ENCODE measurements at places on chromosomes 7 and 10.

GRCh38 chr7:100369105-100369504 is 4.2 kb upstream of the PILRA start:
- DNase-seq: no peak

GRCh38 chr7:47342296-47343060 is 239.4 kb downstream of the TNS3 start:
- DNase-seq: no peak

DNA sequence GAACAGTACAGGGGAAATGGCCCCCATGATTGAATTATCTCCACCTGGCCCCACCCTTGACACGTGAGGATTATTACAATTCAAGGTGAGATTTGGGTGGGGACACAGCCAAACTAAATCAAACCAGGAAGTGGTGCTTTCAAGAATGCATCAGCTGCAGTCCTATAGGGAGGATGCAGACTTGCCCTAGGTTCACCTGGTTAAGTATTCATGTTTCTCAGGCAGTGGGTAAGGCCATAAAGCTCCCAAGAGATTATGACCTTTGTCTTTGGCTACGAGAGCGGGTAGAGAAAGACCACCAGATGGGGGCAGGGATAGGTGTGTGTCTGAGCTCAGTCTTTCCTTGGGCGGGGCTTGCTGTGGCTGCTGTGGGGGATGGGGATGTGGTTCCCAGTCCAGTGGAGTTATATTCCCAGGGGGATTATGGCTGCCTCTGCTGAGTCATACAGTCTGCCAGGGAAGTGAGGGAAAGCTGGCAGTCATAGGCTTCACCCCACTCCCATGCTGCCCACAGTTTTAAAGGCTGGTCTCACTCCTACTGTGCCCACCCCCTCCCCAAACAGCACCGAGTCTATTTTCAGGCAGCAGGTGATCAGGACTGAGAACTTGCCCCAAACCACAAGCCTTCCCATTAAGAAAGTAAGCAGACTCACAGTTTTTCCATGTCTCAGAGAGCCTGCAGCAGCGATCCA is 8.4 kb upstream of the R3HCC1L start:
- DNase-seq: no peak

DNA sequence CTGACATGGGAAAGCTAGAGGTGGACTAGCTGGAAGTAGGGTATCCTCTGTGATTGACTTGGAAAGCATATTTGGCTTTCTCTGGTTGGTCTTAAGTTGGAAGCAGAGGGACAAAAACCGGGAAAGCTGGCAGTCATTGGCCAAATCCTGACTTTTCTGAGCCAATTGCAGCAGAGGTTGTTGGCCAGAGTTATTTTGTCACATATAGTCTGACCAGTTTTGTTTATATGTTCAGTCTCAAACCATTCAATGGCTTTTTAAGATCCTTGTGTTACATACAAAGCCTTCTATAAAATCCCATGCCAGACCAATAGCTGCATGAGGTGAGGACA is 6.3 kb downstream of the CFAP69 start:
- DNase-seq: no peak

GRCh38 chr7:43531700-43532099 is 51.2 kb upstream of the STK17A start:
- DNase-seq: no peak

- peak; percentile 47 for DNase-seq
Observed at GRCh38 chr7:146701166-146701565, 584.6 kb downstream of the CNTNAP2 start.

DNA sequence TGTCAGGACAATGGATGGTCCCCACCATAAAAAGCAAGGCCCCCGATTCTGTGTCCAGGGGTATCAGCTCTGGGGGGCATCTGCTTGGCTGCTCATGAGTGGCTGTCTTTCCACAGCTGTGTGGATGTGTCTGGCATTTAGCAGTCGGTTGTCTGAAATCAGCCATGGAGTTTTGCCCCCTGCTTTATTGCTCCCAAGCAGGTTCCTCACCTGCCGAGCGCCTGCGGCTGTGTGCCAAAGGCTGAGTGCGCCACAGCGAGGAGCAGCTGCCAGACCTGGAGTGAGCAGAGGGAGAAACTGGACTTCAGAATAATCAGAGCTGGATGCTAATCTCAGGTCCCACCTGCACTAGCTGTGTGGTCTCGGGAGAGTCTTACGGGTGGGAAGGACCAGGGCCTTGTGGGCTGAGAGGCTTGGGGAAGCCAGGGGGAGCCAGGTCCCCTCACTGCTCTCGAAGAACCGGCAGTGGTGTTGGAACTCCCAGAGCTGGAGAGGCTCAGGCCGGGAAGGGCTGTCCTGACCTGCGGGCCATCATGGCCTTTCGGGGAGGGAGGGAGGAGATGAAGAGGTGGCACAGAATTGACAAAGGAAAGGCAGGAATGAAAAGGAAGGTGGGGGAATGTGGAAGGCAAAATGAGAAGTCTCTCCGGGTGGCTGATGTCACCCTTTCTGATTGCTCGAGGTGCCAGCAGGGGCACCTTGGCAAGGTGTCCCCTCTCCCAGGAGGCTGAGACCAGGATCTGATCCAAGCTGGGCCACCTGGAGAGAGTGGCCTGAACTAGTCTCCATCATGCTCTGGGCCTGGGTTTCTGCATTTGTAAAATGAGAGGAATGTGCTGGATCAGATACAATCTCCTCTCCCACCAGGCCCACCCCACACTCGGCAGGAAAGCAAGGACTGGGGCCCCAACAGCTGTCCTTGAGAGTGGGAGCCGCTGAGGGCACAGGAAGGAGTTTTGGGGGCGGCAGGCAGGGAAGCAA is 30.2 kb upstream of the LEP start:
- no peak for DNase-seq

DNA sequence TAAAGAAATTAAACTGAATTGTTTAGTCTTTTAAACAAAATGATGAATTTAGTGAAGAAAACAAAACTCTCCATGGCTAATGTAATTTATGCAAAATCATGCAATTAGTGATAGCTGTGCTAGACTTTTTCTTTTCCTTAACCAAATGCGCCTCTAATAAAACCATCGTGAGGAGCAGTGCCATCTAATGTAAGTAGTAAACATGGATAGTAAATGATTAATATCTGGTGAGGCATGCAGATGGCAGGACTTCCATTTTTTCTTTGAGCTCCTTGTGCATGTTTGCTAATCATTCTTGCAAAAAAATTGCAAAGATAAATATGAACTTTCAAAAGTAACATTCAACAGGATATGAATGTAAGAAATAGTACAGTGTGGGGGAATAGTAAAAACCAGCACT is 2.3 kb downstream of the INSYN2A start:
- no peak for DNase-seq

DNA sequence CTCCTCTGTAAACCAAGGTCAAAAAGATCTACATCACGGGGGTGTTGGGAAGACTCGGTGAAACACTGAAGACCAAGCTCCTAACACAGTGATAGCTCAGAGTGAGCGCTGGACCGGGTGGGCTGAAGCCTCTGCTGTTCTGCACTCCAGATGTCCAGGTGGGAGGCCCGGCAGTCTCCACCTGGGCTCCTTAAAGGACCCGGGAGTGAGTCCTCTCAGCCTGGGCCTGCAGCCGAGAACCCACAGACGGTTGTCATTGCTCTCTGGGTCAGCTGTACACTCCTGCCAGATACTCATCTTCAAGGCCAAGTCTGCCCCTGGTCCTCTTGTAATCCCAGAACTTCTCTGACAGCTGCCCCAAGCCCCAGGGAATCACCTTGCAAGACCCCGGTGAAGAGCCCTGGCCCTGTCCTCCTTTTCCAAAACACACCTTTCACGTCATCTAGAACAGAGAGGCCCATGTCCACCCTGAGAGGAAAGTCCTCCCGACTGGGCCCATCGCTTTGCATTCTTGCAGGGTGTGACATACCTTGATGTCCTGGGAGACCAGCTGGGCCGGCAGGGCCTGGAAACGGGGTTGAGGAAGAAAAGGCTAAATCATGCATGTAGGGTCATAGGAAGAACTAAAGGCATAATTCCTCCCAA is 43.7 kb downstream of the COL17A1 start:
- no peak for DNase-seq

GRCh38 chr7:18387191-18387735 is 108.3 kb upstream of the HDAC9 start:
- no peak for DNase-seq

DNA sequence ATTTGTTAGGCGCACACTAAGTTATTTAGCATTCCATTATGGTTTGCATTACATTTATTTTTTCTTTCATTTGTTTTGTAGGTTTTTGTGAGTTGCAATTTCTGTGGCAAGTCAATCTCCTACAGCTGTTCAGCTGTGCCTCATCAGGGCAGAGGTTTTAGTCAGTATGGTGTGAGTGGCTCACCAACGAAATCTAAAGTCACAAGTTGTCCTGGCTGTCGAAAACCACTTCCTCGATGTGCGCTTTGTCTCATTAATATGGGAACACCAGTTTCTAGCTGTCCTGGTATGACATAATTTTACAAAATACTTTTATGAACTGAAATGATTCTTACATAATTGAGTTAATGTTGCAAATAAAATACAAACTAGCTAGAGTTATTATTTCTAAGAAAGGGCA is 29.5 kb downstream of the MIOS start:
- no peak for DNase-seq

DNA sequence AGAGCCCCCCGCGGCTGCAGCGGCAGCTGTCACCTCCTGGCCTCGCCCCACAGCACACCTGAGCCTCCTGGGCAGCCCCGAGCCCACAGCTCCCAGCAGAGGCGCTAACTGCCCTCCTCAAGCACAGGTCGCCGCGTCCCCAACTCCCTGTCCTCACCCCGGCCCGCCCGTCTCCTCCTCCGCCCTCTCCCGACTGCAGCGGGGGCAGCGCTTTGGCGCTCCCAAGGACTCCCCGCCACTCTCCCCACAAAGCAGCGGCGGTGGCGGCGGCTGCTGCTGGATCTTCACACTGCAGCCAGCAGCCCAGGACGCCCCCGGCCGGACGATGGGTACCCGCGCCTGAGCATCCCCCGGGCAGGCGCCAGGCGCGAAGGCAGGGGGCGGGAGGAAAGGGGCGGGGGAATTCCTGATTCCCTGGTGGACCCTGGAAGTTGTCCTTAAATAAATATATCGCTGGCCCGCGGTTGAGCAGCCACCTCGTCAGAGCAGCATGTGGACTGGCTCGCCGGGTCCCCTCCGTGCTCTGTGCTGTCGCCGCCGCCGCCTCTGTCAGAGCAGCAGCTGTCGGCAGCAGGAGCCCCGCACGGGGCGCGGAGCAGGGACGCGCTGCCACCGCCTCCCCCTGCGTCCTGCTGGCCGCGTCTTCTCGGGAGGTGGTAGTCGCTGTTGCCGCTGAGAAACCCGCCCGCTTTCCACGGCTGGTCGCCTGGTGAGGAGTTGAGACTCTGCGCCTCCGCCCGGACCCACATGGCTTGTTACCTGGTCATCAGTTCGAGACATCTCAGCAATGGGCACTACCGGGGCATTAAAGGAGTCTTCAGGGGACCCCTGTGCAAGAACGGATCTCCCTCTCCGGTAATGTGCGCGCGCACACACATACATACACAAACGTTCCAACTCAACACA is at the start of gene ZNF804B:
ZNF804B (plus strand) TSS at position 471 of the 906 bp plus-strand sequence; CDS start at position 748, 277 bp downstream.
- no peak for DNase-seq

Data from NCI-H748 treated with DMSO at 0.1 percent for 48 hours (cell line).